Kidney tubule cell (primary cell): ENCODE measurements at places on chromosomes 13 and 19.

DNA sequence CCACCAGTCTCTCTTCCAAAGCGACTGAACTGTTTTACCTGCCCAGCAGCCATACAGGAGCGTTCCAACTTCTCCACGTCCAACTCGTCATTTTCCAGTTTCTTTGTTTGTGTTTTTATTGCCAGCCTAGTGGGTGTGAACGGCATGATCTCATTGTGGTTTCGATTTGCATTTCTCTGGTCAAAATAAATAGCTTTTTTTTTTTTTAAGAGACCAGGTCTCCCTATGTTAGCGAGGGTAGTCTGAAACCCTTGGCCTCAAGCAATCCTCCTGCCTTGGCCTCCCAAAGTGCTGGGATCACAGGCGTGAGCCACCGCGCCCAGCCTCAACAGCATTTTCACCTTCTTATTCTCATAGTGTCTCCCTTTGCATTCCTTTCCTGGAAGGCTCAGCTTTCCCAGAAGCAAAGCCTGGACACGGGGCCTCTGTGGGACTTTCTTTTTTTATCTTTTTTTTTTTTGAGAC lies 4.2 kb upstream of the JSRP1 start:
- DNase-seq = no peak

DNA sequence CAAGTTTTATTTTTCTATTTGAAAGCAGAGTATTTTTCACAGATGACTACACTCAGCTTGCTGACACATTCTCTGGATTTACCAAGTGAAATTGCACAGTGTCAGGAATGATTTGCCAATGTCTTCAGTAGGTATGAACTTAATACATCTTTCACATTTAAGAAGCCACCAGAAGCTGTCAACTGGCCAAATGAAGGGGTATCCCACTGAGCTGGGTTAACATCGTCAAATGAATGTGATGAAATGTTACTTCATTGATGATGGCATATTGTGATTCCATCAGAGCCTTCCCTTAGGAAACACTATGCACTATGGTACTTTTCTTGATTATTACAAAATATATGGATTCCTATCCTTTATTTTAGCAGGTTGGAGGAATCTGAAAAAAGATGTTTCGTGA lies 592.3 kb downstream of the FGF9 start:
- no peak for DNase-seq

GRCh38 chr19:33064792-33065550 lies at the start of gene RHPN2:
Gene RHPN2 (minus strand): TSS chr19:33064888. CDS start chr19:33064852, 36 bp downstream.
- peak; percentile 88 for DNase-seq

GRCh38 chr13:74850893-74851292 lies 631.1 kb downstream of the TBC1D4 start:
- DNase-seq = no peak

DNA sequence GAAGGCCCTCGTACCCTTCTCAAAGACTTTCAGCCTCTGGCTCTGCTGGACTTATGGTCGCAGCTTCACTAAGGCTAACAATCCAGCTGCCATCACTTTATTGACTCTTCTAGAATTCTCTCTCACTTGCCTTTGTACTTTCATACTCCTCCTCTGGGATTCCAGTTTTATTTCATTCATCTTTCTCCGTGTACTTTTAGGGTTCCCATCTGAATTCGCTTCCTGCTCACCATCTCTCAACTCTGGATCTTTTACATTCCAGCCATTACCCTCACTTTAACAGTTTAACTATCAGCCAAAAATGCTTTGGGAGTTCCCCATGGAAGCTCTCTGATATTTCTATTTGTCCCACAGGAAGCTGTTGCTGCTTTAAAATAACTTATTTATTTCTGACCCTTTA lies 149.3 kb upstream of the KL start:
- no peak for DNase-seq

DNA sequence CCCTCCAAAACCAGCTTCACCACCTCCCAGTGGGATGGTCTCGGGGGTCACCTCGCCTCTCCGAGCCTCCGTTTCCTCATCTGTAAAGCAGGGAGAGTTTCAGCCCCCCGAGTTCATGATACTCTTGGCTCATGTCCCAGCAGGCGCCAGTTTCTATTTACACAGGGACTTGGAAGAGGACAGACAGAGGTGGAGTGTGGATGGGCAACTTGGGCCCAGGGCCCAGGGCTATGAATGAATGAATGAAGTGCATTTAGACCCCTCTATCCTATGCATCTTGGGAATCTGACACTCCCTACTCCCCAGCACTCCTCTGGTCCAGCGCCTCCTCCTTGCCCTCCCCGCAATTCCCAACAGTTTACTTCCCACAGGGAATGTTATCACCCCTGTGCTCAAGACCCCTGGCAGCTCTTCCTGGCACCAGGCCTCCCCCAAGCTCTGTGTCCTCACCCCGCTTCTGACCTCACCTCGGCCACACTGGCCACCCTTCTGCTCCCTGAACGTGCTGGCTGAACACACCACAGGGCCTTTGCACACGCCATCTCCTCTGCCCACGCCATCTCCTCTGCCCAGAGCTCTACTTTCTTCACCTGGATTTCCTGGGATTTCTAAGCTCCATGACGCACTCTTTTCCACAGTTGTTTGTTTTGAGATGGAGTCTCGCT lies 4.9 kb upstream of the C2CD4C start:
- DNase-seq = no peak

GRCh38 chr19:12294249-12295158 lies at the start of gene ZNF44:
Gene ZNF44 (minus strand): TSS chr19:12294883. CDS start chr19:12294694, 189 bp downstream.
- peak; percentile 98 for DNase-seq

GRCh38 chr13:59721926-59722910 lies 441.5 kb downstream of the DIAPH3 start:
- no peak for DNase-seq

GRCh38 chr13:35978607-35979316 lies 152.4 kb downstream of the DCLK1 start:
- DNase-seq = peak; percentile 68

GRCh38 chr19:23071147-23071511 lies 45.7 kb upstream of the ZNF730 start:
- DNase-seq = peak; percentile 9
